ENCODE measurements at places on chromosomes 3 and 15.

DNA sequence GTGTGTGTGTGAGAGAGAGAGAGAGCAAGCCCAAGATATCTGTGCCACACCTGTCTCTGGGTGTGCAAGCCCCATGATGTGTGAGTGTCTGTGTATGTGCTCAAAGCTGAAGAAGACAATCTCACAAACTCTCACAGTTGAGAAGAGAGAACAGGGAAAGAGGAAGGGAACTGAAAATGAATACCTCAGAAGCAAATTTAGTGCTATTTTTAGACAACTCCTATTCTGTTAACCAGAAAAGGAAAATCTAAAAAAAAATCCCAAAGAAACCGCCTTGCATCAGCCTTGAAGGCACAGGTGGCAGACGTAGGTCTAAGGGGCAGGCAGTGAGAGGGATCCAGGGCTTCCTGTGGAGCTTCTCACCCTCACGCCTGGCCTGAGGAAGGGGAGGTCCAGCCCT is 47.8 kb downstream of the ATP2B2 start:
- DNase-seq = no peak

- DNase-seq = no peak
Measured at GRCh38 chr3:19641408-19641807, 292.6 kb downstream of the EFHB start.

DNA sequence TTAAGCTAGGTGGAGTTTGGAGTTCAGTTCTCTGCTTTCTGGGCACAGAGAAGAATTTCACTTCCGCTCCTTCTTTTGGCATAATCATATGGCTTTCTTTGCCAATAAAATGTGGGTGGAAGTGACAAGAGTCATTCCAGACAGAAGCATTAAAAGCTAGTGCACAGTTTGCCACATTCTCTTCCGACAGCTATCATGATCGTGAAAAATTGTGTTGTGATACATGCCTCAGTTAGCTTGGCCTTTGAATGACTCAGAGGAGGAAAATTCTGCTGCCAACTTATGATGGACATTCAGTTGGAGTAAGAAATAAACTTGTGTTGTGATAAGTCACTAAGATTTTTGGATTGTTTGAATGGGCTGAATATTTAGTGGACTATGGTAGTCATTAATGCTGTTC is 291.7 kb upstream of the SATB1 start:
- DNase-seq = no peak

- no peak for DNase-seq
Measured at GRCh38 chr3:59404851-59405250, 355.0 kb upstream of the CFAP20DC start.

DNA sequence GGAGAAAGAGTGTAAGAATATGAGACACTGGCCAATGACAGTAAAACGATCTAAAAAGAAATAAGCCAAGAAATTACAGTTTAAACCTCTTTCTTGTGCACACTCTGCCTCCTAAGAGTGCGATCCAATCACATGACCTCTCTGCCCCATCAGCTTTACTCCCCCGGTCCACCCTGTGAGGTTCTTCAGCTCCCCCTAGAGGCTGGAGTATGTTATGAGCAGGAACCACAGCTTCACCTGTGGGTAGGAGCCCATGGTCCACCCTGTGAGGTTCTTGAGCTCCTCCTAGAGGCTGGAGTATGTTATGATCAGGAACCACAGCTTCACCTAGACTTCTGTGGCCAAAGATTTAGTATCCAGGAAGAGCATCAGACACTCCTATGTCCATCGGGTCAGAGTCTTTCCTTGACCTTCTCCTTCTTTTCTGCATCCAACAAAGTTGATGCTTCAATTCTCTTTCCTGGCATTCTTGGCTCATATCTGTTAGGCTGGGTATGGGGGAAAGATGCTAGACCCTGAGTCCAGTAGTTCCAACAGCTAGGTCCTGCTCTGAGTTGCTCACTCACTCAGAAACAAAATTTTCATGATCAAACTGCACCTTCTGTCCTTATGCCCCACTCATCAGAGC is 164.0 kb downstream of the MINAR1 start:
- peak; percentile 19 for DNase-seq

- DNase-seq = no peak
Measured at GRCh38 chr3:38039899-38040261, 872 bp downstream of the DLEC1 start.

GRCh38 chr3:156108616-156109015 is 11.8 kb upstream of the KCNAB1 start:
- no peak for DNase-seq

GRCh38 chr15:75606026-75606425 is 19.5 kb downstream of the SNUPN start:
- DNase-seq = no peak
